ENCODE measurements at places on chromosomes 4 and X.

- no peak for DNase-seq
These were observed 10.1 kb upstream of the SH3TC1 start for GRCh38 chr4:8188743-8189550.

DNA sequence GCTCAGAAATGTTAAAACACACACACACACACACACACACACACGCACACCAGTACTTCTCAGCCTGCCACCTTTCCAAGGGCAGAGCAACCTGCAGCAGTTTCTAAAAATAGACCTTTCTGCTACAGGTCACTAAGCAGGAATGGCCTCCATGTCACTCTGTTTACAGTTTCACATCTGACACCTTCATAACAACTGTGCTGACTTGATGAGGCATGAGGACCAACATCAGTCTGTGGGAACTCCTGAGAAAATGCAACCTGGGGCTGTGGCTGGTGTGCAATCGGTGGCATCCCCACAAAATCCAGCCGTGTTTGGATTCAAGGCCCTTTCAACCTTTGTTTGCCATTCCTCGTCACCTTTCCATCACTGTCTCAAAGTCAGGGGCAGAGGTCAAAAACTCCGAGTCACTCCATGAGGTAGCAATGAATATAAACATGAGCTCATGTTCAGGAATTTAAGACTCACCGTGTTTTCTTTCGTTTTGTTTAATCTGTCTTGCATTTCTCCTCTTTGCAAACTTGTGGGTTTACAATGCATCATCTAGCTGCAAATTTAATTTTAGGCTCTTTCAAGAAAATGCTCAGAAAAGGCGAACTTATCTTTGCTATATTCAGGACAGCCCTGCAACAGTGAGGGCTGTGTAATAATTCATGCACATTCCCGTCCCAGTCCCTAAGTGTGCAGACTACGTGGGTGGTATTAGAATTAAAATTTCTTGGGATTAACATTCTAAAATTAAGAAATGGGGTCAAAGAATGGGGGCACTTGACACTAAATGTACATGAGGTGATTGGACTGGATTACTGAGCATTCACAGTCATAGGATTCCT lies 135.3 kb downstream of the SHROOM3 start:
- DNase-seq: peak; percentile 60

DNA sequence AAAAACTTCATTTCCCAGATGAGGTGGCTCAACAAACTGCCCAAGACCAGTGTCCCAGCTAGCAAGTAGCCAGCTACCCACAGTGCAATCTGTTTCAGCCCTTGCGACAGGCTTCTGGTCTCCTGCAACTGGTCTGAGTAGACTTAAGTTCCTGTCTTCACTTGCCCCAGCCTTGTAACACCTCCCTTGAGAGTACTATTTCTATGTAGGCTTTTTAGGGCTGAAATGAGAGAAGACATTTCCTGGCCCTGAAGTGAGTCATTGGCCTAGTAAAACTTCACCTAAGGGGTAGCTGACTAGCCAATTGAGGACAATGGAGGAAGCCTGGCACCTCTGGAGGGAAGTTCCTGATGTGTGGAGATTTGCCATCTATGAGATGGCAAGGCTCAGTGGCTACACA lies 80.1 kb upstream of the STIM2 start:
- peak; percentile 51 for DNase-seq

DNA sequence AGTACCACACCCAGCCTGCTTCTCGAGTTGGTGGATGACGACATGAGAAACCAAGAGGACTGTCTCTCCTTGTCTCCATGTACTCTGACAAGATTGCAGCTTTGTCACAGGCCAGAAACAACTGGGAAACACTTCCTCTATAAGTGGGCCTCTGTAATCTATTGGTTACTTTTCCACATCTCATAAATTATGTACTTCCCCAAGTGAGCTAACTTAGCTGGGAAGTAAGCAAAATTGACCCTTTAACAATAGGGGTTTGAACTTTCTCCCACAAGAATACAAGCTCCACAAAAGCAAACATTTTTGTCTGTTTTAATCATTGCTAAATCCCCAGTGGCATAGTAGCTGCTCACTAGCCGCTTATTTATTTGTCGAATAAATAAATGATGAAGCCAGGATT lies 14.1 kb upstream of the USO1 start:
- no peak for DNase-seq

GRCh38 chr4:55031158-55031557 lies 94.2 kb downstream of the KDR start:
- DNase-seq: no peak

- DNase-seq: peak; percentile 27
These were observed 487 bp downstream of the HMGB2 start for GRCh38 chr4:173333658-173334084.

- DNase-seq: no peak
These were observed 86.4 kb downstream of the ANKRD17 start for GRCh38 chr4:73172161-73172560.

DNA sequence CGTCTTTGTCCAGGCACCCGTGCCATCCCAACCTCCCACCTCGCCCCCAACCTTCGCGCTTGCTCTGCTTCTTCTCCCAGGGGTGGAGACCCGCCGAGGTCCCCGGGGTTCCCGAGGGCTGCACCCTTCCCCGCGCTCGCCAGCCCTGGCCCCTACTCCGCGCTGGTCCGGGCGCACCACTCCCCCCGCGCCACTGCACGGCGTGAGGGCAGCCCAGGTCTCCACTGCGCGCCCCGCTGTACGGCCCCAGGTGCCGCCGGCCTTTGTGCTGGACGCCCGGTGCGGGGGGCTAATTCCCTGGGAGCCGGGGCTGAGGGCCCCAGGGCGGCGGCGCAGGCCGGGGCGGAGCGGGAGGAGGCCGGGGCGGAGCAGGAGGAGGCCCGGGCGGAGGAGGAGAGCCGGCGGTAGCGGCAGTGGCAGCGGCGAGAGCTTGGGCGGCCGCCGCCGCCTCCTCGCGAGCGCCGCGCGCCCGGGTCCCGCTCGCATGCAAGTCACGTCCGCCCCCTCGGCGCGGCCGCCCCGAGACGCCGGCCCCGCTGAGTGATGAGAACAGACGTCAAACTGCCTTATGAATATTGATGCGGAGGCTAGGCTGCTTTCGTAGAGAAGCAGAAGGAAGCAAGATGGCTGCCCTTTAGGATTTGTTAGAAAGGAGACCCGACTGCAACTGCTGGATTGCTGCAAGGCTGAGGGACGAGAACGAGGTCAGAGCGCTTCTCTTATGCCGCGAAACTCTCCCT lies at the start of gene TET2:
Gene TET2 (plus strand): TSS at position 601 of the 740 bp plus-strand sequence. CDS start 87,067 bp downstream, outside the sequence.
- DNase-seq: peak; percentile 80

GRCh38 chr4:24598025-24598424 lies 13.7 kb upstream of the DHX15 start:
- DNase-seq: no peak

DNA sequence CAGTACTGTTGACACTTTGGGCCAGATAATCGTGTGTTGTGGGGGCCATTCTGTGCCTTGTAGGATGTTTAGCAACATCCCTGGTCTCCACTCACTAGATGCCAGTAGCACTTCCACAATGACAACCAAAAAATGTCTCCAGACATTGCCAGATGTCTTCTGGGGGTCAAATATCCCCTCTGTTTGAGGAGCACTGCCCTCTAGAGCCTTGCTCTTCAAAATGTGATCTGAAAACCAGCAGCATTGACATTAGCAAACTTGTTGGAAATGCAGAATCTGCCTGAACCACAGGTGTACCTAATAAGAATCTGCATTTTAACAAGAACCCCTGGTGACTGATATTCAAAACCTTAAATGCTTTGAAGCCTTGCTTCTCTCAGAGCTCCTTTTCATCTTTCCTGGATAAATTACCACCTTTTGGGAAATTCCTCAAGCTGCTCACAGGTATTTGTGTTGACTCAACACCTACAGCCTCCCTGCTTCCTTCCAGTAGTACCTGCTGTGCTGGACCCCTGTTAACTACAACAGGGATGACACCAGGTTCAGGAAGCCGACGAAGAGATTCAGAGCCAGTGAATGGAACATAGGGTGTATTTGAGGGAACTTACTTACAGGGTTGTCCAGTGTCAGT lies 459.0 kb upstream of the NR3C2 start:
- no peak for DNase-seq

- DNase-seq: peak; percentile 15
These were observed 2.8 kb downstream of the FIP1L1 start for GRCh38 chr4:53380221-53380620.

DNA sequence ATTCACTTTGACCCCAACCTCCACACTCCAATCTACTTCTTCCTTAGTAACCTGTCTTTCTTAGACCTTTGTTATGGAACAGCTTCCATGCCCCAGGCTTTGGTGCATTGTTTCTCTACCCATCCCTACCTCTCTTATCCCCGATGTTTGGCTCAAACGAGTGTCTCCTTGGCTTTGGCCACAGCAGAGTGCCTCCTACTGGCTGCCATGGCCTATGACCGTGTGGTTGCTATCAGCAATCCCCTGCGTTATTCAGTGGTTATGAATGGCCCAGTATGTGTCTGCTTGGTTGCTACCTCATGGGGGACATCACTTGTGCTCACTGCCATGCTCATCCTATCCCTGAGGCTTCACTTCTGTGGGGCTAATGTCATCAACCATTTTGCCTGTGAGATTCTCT lies 344 bp downstream of the OR13H1 start:
- no peak for DNase-seq

DNA sequence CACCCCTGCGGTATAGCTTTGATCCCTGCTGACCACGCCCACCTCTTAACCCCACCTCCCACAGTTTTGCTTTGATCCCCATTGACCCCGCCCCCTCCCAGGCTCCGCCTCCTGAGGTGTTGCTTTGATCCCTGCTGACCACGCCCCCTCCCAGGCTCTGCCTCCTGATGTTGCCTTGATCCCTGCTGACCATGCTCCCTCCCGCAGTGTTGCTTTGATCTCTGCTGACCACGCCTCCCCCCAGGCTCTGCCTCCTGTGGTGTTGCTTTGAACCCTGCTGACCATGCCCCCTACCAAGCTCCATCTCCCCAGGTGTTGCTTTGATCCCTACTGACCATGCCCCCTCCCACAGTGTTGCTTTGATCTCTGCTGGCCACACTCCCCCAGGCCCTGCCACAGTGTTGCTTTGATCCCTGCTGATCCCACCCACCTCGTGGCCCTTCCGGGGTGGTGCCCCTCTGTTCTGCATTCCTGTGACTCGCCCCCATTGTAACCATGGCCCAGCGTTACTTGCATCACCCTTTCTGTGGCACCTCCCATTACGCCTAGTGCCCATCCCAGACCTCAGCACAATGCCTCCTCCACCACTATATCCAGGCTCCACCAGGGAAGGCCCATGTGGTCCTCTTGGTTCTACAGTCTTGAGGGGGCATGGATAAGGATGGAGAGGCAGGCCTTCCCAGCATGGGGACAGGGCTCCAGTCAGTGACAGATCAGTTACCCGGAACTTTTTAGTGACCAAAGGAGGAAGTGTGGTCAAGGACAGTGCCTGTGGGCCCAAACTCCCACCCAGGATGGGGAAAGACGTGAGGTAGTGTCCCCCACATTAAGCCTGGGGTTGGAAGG lies 70.8 kb downstream of the ADRA2C start:
- DNase-seq: peak; percentile 7

DNA sequence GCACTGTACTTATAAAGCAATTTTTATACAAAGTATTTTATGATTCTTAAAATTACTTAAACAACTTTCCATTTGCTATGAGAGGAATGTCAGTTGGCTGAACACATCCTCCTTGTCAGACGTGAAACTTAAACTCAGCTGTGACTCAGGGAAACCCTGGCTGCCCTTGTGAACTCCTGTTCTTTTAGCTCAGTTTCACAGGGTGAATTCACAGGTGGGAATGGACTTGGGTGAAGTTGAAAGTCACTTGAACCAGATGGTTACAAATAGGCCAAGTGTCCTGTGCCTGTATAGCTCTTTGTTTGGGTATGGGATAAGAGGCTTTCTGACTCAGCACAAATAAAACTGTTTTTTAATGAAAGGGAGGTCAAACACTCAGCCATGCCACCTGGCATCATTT lies 67.4 kb upstream of the FAM47B start:
- peak; percentile 46 for DNase-seq

DNA sequence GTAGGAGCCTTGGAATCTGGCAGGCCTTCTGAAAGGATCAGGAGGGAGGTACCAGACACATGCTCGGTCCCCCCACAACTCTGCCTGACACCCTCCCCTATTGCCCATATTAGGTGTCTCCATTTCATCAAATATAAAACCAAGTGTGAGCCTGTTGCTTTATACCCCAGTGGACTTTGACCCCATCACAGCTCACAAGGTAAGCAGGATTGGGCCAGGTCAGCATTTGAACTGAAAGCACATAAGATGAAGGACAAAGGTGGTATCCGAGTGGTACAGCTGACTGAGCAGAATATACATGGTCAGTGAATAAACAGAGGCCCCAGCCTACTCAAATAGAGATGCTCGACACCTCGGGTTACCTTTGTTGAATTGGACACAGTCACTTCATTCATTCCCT lies 20.0 kb downstream of the SLC25A43 start:
- no peak for DNase-seq

DNA sequence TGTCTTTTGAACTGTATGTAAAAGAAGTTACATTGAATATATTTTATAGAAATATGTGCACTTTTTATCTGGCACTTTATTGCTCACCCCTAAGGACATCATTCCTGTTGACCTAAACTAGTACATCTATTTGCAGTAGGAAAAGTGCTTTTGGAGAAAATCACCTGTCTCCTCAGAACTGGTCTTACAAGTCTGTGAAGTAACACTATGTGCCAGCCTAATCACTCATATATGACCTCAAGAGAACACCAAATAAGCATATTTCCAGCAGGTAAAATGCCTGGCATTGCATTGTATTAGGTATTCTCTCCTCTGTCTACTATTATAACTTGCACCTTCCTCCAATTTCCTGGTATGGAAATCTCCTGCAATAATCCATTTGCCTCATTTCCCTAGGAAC lies 4.0 kb upstream of the GASK1B start:
- DNase-seq: no peak

GRCh38 chr4:82201805-82202641 lies 171.8 kb downstream of the HNRNPD start:
- peak; percentile 39 for DNase-seq

- DNase-seq: no peak
These were observed 33.9 kb downstream of the VSIG4 start for GRCh38 chrX:66005830-66006449.

- DNase-seq: no peak
These were observed 134.9 kb downstream of the MAML3 start for GRCh38 chr4:140018931-140019618.

GRCh38 chr4:69122476-69122875 lies 26.2 kb downstream of the UGT2B7 start:
- no peak for DNase-seq

DNA sequence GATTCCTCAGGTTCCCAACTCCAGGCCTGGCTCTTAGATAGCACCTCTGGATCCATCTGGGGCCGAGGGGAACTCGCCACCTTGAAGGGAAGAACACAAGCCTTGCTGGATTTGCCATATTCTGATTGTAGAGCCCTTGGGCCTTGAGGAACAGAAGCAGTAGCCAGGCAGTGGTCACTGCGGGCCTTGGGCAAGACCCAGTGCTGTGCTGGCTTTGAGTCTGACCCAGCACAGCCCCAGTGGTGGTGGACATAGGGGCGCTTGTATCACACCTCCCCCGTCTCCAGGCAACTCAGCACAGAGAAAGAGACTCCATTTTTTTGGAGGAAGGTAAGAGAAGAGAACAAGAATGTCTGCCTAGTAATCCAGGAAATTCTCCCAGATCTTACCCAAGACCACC lies 45.5 kb downstream of the CHRNA9 start:
- DNase-seq: no peak

- DNase-seq: peak; percentile 84
These were observed at the start of gene SRPX2 for GRCh38 chrX:100643956-100644860. Gene SRPX2 (plus strand): TSS chrX:100644199. CDS start chrX:100646323, 2,124 bp downstream.

Measured in EL (cell line).